ENCODE measurements at places on chromosomes 12 and 14.

- DNase-seq, result peak; percentile 56
Observed at GRCh38 chr14:28596391-28596790, 170.2 kb upstream of the FOXG1 start.

- no peak for DNase-seq
Observed at GRCh38 chr12:129614221-129614885, 289.5 kb downstream of the TMEM132D start.

GRCh38 chr12:138898-139534 lies 72.4 kb downstream of the IQSEC3 start:
- no peak for DNase-seq

DNA sequence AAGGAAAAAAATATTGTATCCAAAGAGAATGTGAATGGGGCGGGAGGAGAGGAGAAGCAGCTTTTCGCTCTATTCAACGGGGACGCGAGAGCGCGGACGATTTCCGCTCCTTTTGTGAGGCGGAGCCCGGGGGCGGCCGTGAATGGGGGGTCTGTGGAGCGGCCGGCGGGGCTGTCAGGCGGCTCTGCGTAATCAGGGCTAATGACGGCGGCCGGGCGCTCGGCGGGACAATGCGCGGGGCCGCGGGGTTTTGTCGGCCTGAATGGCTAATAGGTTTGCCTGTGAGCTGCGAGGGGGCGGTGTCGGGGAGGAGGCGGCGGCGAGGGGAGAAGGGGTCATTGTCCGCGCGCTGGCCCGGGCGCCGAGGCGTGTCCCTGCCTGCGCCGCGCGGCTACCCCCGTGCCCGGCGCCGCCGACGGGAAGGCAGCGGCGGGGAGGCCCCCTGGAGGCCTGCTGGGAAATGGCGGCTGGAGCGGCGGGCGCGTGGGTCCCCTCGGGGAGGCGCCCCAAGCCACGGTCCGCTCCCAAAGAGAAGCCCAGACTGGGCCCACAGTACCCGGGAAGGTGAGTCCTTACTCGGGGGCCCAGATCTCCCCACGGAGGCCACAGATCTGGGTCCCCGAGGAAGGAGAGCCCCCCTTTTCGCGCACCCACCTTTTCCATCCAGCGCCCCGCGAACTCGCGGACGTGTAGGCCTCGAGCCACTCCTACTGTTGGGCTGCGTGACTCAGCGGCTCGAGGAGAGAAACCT lies 6.0 kb downstream of the SIX6 start:
- DNase-seq, result no peak

GRCh38 chr12:9969673-9970072 lies 1.5 kb upstream of the CLEC12A start:
- no peak for DNase-seq

DNA sequence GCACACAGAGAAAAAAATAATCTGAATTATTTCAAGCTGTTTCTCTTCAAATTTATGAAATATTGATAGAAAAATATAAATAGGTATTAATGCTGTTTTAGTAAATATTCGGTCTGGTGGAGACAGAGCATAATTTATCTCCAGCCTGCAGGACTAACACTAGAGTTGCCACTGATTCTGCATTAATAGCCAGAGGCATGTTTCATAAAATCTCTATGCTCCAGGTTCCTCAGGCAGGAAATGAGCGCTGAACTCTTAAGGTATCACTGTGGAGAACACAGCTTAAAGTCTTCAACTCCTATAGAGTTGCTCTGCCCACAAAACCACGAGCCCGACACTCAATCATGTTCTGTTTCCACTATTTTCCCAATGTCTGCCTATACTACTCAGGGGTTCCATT lies 470.0 kb upstream of the TMPO start:
- no peak for DNase-seq

GRCh38 chr14:26255213-26255612 lies 342.6 kb downstream of the NOVA1 start:
- DNase-seq, result peak; percentile 27

DNA sequence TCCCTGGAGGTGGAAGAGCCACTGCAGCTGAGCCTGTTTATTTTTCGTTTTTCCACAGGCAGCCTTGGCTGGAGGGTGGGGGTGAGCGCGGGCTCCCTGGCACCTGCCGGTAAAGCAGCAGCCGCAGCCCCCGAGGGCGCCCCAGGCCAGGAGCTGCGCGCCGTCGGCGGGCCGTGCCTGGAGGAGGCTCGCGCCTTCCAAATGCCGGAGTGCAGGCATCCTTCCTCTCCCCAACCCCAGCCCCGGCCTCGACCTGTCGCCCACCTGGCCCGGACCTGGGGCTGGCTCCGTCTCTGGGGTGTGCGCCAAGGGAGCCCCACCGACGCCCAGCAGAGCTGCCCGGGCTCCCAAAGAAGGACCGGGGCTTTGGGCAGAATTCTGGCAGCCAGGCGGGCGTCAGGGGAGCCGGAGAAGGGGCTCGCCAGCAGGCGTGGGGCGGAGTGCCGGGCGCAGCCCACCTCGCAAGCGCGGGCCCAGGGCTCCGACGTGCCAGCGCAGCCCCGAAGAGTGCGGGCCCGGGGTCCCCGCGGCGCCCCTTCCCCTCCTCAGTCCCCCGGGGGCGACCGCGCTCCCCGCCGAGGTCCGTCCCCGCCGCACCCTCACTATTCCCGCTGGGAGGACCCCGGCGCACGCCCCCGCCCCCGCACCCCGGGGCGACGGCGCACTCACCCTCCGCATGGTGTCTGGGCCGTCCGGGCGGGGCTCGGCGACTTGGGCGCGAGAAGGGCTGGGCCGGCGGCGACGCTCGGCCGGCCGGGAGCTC lies 130.3 kb downstream of the NDUFA12 start:
- no peak for DNase-seq

- DNase-seq, result no peak
Observed at GRCh38 chr12:3510597-3510996, 19.6 kb downstream of the PRMT8 start.

DNA sequence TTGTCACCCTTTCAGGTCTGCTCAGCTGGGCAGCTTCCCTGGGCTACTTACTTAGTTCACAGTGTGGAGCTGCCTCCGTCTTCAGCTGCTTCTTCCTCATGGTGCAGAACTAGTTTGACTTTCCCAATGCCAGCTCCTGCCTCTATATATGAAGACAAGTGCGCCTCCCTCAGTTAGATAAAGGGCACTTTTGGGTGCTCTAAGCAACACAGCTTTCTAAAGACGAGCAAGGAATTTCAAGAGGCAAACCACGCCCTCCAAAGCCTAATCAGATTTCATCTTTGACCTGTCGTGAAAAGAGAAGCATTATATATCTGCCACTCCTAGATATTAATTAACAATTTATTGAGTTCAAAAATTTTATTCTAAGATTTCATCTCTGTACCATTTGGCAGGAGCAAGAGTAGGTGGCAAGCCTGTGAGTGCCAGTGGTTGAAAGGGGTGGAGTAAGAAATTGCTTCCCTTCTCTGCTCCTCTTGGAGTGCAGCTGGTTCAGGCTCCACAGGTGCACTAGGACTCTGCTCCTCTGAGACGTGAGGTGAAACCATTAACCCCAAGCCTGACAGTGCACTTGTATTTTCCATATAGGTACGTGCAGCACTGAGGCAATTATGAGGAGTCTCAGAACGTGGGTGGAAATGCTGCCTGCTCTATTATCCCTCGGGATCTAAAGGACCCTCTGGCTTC lies 2.1 kb upstream of the SLC11A2 start:
- DNase-seq, result peak; percentile 34

GRCh38 chr12:47078733-47079467 lies 521 bp upstream of the PCED1B start:
- no peak for DNase-seq

DNA sequence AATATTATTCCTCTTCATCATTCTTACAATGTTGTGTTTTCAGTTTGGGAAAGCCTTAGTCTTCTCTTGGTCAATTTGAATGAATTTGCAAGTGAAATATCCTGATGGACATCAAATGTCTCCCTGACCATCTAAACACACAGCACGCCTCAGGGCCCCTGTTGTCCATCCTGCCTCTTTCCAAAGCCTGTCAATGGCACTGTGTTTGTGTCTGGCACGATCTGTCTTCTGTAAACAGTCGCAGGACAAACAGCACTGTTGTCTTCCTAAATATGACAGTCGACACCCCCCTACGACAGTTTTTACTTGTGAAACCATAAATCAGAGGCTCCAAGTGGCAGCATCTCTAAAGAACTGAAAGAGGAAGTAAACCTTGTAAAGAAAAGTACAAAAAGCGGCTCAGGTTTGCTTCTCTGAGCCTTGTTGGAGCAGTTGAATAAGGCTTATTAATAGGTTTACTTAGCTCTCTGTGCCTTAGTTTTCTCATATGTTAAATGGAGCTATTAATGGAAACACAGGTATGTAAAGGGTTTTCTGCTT lies 285.8 kb downstream of the NRXN3 start:
- DNase-seq, result no peak
